ENCODE measurements at places on chromosomes 2 and 18. TPM values are rescaled to one million over a fixed set of nuclear protein-coding genes. Genes with fewer than 3 reads are reported as not detected.

DNA sequence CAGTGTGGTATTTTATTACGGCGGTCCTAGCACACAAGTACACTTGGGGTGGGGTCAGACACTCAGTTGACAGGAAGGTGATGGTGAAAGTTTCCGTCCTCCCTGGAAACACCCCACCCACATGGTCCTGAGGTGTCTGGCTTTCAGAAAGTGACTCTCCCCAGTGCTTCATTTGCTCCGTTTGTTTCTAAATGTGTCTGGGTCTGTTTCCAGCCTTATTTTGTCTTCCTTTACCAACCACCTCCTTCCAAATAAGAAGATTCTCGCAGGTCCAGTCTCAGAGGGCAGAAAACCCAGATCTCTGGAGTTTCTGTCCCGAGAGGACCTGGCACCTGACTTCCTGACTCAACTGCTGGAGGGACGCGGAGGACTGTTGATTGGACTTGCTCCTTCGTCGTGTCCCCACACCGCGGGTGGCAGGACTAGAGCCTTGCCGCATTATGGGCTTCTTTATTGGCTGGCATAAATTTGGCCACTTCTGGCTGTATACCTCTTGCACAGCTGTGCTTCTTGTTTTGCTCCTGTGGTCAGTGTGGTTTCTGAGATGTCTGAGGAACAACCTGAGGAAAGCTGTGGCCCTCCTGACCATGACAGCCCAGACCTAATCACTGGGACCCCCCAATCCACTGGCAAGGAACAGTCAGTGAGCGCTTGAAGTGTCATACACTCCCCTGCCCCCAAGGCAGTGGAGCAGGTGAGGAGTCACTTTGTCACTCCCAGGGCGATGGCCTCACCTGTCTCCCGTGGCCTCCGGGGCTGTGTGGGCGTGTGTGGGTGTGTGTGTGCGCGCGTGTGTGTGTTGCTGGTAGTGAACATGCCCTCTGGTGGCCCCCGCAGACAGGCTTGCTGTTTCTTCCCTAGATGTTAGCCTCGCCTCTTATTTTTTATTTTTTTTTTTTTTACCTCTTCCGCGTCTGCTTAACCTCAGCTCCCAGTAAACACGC lies 45.6 kb downstream of the MEX3C start:
- H3K36me3 ChIP-seq: no peaks in the 10 kb centered on the region
- no peaks in the 10 kb centered on the region for H3K4me1 ChIP-seq
- DNase-seq: peak; percentile 78

- H3K4me1 ChIP-seq: no peaks in the 10 kb centered on the region
- no peaks in the 10 kb centered on the region for H3K36me3 ChIP-seq
- no peaks in the 10 kb centered on the region for H3K27me3 ChIP-seq
- no peak overlapping the region for H3K4me3 ChIP-seq
- no peak for DNase-seq
- no peak overlapping the region for H3K27ac ChIP-seq
These were observed 634.3 kb upstream of the FANCL start for GRCh38 chr2:58875436-58875835.

GRCh38 chr2:166375736-166376487 lies at the start of gene SCN9A:
TSS of gene SCN9A (minus strand) at chr2:166375944. CDS start at chr2:166311756, 64,188 bp downstream.
- peak within 1 kb of the TSS; percentile 54 for H3K4me3 ChIP-seq
- no peak within 1 kb of the TSS for H3K27ac ChIP-seq
- DNase-seq: no peak
- H3K27me3 ChIP-seq: peaks cover 34% of the 10 kb centered on the region

GRCh38 chr18:24054130-24054529 lies 39.6 kb downstream of the TTC39C start:
- no peak overlapping the region for H3K27ac ChIP-seq
- no peak overlapping the region for H3K4me3 ChIP-seq
- no peak for DNase-seq

CSRNP3 gene
- 1.8 TPM for total RNA-seq

ST8SIA5 gene
- total RNA-seq: not detected

C1QL2 gene
- total RNA-seq: not detected

Data from esophagus muscularis mucosa (tissue), 4 donors.